Cerebellar nuclear complex (tissue), 1 donor: ENCODE measurements at places on chromosomes 7 and 10.
A peak's percentile ranks its signal among the peaks of the same experiment; 100 is the strongest.

GRCh38 chr10:95834406-95834805 is 73.4 kb upstream of the CC2D2B start:
- DNase-seq: no peak

- peak; percentile 17 for DNase-seq
Observed at GRCh38 chr10:99435986-99436638, 5.7 kb upstream of the GOT1 start.

- DNase-seq: no peak
Observed at GRCh38 chr10:9051328-9051974, 997.0 kb downstream of the GATA3 start.

DNA sequence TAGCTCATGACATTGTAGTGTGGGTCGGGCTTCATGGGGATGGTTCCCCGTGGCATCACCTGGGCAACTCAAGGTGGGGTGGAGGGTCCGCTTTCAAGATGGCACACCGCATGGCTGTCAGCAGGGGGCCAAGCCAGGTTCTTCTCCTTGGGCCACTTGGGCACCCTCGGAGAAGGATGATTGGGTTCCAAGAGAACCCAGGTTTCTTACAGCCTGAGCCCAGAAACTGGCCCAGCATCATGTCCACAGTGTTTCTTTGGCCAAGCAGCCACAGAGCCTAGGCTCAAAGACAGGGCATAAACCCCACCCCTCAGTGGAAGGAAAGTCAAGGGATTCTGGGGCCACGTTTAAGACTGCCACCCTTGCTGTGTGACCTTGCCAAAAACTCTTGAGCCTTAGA is 110.6 kb downstream of the PTPN20 start:
- no peak for DNase-seq

- DNase-seq: no peak
Observed at GRCh38 chr7:6092953-6093354, 61.8 kb downstream of the ANKRD61 start.

DNA sequence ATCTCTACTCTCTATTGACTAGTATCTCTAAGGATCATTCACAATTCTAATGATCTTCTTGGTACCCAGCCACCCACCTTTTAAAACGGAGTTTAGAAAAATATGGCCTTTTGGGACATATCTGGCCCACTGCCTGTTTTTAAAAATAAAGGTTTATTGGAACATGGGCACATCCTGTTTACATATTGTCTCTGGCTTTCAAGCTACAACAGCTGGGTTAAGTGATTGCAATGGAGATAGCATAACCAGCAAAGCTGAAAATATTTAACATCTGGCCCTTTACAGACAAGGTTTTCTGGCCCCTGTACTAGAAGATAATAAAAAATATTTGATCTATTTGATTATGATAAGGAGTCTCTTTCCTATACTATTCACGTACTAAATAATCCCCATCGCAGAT is 232.4 kb upstream of the RHOBTB1 start:
- DNase-seq: no peak

- DNase-seq: no peak
Observed at GRCh38 chr10:19904202-19904661, 88.0 kb downstream of the PLXDC2 start.

DNA sequence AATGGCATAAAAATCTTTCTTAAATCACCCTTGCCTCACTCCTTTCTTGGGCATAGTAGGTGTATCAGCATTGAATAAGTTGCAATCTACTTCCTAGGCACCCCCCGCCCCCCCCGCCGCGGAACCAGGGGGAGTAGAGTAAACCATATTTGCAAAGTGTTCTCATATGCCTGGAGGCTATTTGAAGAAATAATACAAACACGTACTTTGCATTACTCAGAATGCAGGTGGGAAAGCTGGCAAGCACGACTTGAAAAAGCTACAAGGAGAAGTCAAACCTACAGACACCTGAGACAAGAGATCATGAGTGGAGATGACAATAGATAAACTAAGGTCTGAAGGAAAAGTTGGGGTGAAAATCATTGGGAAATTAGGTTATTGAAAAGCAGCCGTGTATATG is 65.6 kb downstream of the POM121L12 start:
- DNase-seq: no peak

DNA sequence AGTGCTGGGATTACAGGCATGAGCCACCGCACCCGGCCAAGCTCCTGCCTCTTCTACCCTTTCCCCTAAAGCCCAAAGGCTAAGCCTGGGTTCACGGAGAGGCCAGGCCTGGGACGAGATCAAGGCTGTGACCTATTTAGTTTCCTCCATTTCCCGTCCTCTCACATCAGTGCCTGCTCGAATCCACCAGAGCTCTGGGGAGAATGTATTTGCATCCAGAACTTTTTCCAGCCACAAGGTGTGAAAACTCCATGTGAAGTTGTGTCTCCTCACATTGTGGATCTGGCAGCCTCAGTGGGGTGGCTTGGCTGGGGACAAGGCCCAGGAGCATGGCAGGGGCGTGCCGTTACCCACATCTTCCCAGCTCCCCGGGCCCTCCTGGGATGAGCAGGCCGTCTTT is 38.0 kb downstream of the SMKR1 start:
- no peak for DNase-seq

DNA sequence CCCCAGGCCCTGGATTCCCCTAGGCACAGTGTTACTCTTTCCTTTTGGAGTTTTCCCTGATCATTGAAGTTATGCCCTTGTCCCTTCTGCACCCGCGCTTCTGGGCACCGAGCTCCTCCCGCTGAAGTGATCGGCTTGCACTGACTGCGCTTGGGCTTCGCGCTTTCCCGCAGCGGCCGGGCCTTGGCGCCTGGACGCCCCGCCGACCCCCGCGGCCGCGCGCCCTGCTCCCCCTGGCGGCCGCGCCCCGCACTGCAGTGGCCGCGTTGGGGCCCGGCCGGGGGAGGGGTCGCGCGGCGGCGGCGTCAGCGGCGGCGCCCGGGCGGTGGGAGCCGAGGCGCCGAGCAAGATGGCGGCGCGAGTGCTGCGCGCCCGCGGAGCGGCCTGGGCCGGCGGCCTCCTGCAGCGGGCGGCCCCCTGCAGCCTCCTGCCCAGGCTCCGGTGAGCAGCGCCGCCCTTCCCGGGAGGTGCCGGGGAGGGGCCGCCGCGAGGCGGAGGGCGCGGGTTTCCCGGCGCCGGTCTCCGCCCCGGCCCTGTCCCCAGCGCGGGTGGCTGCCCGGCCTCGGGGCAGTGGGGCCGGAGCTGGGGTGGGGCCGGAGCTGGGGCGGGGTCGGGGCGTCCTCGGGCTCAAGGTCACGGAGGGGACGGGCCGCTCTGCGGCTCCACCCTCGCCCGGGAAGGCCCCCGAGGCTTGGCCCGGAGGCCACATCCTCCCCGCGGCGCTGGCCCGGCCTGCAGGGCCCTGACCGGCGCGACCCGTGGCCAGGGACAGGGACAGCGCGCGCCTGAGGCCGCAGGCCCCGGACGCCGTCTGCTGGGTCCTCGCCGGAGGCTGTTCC is at the start of gene NIPSNAP2:
NIPSNAP2 (plus strand) TSS at position 325 of the 839 bp plus-strand sequence; CDS start at position 350, 25 bp downstream.
- no peak for DNase-seq

DNA sequence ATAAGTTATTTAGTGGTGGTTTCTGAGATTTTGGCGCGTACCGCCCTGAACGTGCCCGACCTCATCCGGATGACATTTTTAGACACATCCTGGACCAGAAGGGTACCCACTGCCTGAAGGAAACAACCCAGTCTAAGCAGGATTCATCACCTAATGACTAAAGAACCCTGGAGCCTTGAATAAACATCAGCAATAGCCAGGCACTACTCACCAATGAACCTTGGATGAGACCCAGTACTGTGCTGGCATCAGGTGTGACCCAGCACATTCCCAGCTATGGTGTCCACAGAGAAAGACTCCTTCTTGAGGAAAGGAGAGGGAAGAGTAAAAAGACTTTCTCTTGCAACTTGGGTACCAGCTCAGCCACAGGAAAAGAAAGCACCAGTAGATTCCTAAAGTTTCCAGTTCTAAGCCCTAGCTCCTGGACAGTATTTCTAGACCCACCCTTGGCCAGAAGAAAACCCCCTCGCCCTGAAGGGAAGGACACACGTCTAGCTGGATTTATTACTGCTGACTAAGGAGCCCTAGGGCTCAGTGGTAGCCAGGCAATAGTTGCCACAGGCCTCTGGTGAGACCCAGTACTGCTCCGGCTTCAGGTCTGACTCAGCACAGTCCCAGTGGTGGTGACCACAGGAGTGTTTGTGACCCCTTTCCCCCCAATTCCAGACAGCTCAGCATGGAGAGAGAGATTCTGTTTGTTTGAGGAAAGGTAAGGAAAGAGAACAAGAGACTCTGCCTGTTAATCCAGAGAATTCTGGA is 32.5 kb downstream of the ZNF277 start:
- no peak for DNase-seq

GRCh38 chr10:75211007-75211691 is 553 bp downstream of the VDAC2 start:
- no peak for DNase-seq

- no peak for DNase-seq
Observed at GRCh38 chr10:106652279-106652678, 512.2 kb downstream of the SORCS1 start.

DNA sequence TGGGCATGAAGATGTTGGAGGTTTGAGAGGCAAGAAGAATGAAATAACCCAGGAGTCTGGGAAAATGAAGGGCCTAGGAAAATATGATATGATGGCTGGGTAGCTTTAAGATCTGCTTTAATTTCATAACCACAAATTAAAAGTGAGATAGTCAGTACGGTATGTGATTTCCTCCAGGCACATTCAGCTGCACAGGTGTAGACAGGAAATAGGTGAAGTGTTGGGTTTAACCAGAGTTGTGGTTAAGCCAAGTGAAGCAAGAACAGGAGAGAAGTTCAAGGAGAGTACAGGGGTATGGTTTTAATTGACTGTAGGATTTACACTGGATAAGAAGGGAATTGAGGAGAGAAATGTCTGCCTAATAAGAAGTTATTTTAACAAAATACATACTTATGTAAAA is 2.6 kb downstream of the PNLIPRP3 start:
- no peak for DNase-seq
